ENCODE measurements at places on chromosomes 2 and 18.

- no peak for DNase-seq
These were observed 1.1 kb upstream of the NEDD4L start for GRCh38 chr18:58042826-58043490.

- no peak for DNase-seq
These were observed 263.6 kb downstream of the AFF3 start for GRCh38 chr2:99878581-99879350.

GRCh38 chr2:135149251-135149650 lies 97.2 kb downstream of the RAB3GAP1 start:
- DNase-seq = no peak

GRCh38 chr18:21145371-21145770 lies 33.8 kb upstream of the ROCK1 start:
- DNase-seq = no peak

- DNase-seq = no peak
These were observed 47.5 kb downstream of the ZFP36L2 start for GRCh38 chr2:43178602-43179542.
